Stimulated activated naive CD4-positive, alpha-beta T cell treated with Interleukin-2 at 50 U/mL for 16 hours (primary cell): ENCODE measurements at places on chromosomes 1 and 21.

DNA sequence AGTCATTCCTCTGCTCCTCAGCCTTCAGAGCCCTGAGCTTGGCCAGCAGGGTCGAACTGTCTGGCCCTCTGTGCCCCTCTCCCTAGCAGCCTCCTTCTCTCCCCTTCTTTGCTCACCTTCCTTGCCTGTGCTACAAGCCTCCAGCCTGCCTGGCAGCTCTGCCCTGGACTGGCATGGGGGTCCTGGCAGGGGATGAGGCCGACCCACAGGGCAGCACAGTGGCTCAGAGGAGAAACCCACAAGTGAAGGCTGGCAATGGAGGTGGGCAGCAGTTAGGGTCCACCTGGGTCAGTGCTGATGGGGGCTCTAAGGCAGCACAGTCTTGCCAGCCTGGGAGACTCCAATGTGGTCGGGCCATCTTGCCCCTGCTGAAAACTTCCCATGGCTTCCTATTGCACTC lies 274.2 kb downstream of the GRIK3 start:
- DNase-seq = no peak

DNA sequence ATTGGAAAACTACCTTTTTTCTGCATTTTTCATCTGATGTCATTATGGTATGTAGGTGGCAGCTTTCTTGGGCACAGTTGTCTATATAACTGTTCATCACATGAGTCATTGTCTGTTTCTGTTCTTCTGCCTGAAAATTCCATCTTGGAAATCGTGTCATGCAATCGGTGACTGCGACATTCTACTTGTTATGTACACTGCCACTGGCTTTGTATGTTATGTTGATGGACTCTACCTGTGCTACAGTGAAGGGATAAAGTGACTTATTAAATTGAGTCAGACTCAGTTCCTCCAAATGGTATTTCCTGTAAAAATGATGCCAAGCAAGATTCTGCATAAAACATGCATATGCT lies 8.6 kb downstream of the SMAP2 start:
- no peak for DNase-seq

DNA sequence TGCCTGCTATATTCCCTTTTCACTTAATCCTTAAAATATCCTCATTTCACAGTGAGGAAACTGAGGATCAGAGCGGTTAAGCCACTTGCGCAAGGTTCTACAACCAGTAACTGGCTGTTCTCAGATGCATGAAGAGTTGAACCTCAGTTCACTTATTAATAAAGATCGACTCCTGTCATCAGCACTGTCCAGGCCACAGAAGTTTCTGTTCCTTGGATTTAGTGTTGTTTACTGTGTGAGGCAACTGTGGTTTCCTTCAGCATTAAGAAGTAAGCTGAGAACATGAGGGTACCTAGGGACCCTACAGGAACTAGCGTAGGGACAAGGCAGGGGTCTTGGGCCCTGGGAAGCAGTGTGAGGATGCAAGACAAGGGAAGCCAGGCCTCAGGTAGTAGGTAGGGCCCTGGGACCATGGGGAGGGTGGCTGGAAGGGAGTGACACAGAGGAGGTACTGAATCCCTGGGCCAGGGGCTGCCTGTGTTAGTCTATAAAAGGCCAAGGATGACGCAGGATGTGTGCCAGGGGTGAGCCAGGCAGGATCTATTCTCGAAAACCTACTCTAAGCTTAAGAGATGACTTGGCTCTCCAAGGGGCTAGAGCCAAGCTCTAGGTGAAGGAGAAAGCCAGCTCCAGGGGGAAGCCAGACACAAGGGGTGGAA lies 181.2 kb upstream of the CSF3R start:
- DNase-seq = no peak

- DNase-seq = no peak
Observed at GRCh38 chr1:100626397-100626796, 88.5 kb downstream of the GPR88 start.

GRCh38 chr1:169487133-169487532 lies 1.4 kb upstream of the SLC19A2 start:
- DNase-seq = no peak
